ENCODE measurements at places on chromosomes 16 and 17.

- DNase-seq: no peak
These were observed 153.4 kb upstream of the SDK2 start for GRCh38 chr17:73797594-73798110.

GRCh38 chr16:5488581-5488980 is 391.0 kb upstream of the EEF2KMT start:
- DNase-seq: no peak

DNA sequence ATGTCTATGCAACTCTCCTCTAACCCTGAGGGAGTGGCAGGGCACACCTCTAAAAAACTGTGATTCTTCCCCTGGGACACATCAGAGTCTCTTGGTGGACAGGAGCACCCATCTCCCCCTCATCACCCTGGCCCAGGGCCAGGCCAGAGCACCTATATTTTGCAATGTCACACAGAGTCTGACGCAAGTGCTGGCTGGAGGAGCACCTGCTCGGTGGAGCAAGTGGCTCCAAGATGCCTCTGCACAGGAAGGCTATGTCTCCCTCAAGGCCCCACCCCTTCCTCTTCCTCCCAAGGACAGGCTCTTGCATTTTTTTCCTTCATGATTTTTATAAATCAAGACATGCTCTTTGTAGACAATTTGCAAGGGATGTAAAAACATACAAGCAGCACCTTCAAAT is 13.3 kb downstream of the SNN start:
- no peak for DNase-seq

DNA sequence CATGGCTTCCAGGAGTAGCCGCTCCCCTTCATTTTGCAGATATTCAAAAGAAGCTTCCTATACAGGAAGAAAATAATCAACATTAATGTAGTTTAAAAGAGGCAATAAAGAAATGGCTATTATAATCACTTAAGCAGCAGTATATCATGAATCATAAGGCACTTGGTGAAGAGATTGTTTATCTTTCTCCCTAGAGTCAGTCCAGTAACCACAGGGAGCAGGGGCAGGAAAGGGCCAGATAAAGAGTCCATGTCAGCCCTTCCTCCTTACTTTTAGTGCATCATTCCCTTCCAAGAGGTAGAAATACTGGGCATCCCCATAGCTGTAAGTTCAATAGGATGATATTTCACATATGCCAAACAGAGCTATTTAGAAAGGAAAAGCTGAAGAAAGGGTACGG is 184.6 kb upstream of the C17orf78 start:
- DNase-seq: no peak

- DNase-seq: no peak
These were observed 48.7 kb downstream of the RPGRIP1L start for GRCh38 chr16:53654946-53655345.

GRCh38 chr16:89615596-89616090 is 2.2 kb downstream of the DPEP1 start:
- no peak for DNase-seq

DNA sequence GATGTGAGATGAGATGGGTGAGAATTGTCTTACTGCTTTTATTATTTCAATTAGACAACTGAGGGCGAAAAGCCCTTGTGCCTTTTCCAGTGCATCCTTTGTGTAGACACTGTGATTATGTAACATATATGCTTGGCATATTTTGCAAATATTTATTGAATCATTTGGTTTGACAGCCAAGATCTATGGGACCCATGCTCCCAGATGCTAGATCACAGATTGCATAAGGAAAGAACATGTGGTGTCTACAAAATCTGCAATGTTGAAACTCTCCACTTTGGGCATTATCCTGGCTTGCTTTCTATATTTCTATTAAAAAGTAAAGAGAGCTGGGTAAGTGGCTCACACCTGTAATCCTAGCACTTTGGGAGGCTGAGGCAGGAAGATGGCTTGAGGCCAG is 4.8 kb upstream of the COG1 start:
- DNase-seq: no peak

GRCh38 chr17:31857920-31858641 is 963 bp downstream of the COPRS start:
- no peak for DNase-seq

GRCh38 chr16:53056392-53056881 is 1.6 kb downstream of the CHD9 start:
- DNase-seq: no peak

DNA sequence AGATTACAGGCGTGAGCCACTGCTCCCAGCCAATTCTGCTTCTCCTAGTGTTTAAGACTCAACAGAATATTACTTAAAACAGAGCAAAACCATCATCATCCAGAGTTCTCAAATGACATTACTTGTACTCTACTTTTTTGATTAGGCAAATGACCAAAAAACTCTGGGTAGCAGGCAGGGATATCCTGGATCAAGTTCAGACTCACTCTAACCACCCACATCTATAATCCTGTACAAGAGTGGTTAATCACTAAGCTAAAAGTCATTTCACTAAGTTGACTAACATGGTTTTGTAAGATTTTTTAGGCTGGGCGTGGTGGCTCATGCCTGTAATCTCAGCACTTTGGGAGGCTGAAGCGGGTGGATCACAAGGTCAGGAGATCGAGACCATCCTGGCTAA is 6.8 kb downstream of the NAE1 start:
- DNase-seq: no peak

DNA sequence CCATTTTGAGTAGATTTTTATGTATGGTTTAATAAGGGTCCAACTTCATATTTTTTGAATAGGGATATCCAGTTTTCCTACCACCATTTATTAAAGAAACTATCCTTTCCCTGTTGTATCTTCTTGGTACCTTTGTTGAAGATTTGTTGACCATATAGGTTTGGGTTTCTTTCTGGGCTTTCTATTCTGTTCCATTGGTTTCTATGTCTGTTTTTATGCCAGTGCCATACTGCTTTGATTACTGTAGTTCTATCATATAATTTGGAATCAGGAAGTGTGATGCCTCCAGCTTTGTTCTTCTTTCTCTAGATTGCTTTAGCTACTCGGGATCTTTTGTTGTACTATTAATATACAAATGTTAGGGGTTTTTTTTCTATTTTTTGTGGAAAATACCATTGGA is 46.5 kb downstream of the PPM1E start:
- DNase-seq: no peak

- peak; percentile 63 for DNase-seq
These were observed 110.8 kb downstream of the C16orf78 start for GRCh38 chr16:49484451-49484849.

GRCh38 chr17:69198238-69198637 is 30.4 kb downstream of the ABCA10 start:
- no peak for DNase-seq

DNA sequence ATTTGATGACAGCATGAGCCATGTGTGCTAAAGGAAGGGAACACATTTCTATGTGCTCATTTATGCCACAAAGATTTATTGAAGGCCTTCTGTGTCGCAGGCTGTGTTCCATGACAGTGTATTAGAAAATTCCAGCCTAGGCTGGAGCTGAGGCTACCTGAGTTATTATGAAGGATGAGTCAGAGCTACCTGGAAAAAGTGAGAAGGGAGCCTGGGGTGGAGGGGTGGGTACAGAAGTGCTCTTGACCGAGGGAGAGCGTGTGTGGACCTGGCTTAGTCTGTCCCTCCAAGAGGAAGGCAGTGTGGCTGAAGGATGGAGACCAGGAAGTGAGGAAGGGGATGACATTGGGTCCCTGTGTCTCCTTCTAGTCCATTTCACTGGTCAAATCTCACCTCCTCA is 98.3 kb downstream of the N4BP1 start:
- no peak for DNase-seq

- no peak for DNase-seq
These were observed 8.4 kb downstream of the ARL2BP start for GRCh38 chr16:57253466-57253865.

DNA sequence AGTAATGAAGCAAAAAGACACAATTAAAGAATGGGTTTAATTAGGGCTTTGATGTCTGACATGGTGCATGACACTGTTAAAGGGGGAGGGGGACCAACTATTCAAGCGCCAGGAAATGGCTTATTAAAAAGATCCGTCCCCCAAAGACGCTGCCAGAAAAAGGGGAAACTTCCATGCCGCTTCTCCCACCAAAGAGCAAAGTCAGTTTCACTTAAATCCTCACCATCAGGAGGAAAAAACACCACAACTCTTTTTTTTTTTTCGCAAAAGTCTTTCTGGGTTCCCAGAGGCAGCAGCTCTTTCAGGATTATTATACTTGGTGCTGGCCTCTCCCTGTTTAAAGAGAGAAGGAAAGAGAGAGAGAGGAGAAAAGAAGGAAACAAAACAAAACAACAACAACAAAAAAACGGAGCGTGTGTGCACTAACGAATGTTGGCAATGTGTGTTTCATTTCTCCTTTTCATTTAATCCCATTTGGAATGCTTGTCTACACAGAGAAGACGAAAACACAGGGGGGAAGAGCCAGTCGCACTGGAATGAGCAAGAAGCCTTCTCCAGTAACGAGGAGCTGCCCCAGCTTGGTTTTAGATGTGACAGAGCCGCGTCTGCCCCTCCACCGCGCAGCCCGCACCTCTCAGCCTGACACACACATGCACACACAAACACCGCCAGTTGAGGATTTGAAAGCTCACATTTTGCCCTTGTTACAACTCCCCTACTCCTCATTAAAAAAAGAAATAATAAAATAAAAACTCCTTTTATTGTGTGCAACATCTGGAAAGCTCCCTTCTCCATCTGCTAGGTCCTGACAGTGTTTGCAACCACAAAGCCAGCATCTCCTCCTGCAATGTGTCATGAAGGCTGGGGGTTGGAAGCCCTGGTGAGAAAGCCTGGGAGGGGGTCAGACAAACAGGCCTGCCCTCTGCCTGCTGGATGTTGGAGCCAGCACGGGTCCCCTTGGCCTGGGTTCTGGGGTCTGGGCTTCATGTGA is 32.7 kb upstream of the AXIN2 start:
- no peak for DNase-seq

Data from activated effector memory CD4-positive, alpha-beta T cell treated with anti-CD3 and anti-CD28 coated beads, Interleukin-2, amount 50 U/mL, for 16 hours (primary cell).